ENCODE measurements at places on chromosomes 12 and 14.

DNA sequence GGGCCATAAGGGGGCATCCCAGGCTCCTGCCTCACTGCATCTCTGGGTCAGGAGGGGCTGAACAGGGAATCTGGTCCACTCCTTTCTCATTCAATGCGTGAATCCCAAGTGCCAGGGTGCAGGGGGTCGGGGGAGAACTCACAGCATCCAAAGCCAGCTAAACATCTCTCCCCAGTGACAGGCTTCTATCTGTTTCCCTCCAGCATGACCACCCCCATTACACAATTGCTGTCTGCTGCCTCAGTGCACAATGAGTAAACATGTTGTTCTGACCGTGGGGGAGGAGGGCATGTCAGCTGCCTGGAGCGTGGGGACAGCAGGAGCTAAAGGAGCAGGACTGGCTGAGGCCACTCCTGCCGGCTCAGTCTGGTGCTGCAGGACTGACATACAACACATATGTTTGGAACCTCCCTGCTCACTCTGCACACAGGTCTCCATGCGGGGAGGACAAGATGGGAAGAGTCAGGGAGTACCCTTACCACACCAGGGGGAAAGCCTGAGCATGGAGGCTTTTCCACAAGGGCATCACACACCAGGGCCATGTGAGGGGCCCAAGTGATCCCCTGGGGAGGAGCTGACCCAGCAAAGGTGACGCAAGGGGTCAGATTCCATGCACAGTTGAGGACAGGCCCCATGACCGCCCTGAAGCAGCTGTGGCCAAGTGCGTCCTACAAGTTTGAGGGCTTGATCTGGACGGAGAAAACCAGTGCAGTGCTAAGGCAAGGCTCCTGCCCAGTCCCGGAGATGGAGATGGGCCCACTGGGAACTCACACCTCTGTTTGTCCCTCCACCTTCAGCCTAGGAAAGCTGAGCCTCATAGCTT lies 1.4 kb downstream of the TNS2 start:
- peak; percentile 37 for DNase-seq

GRCh38 chr14:81819344-81819743 lies 285.7 kb upstream of the SEL1L start:
- no peak for DNase-seq

GRCh38 chr12:46494424-46494823 lies 121.9 kb upstream of the SLC38A2 start:
- DNase-seq = peak; percentile 86

DNA sequence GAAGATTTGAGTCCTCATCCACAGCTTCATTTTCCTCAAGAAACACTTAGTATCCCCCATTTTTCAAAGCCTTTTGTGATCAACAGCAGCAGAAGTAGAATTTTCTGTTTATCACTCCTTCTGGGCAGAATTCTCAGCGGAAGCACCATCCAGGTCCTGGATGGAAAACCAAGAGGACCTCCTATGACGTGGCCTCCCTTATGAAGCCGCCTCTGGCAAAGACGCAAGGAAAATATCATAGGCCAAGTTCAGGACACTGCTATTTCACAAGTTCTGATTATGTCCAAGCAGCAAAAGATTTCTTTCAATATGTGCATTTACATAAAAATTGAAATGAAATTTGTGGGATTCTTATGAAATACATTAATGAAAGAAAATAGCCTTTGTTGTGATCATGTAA lies 315.0 kb downstream of the SEC23A start:
- DNase-seq = no peak

DNA sequence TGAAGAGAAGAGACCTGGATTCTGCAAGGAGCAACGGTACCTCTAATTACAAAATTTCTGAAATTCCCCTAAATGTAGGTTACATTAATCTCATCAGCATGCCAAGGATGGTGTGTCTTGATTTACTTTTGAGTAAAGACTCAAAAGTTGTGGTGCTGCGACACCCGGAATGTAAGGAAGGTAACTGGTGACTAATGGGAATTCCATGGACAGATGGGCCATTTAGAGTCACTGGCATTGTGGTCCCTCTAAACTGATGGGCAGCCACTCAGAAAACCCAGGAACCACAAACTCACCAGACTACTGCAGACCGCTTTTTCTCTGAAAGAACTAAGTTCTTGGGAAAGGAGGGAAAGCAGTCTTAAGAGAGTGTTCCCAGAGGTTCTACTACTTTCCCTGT lies 32.8 kb downstream of the GRIN2B start:
- no peak for DNase-seq

- DNase-seq = no peak
Measured at GRCh38 chr14:33949411-33949893, 1.4 kb downstream of the EGLN3 start.

GRCh38 chr14:105163040-105163742 lies 5.4 kb downstream of the JAG2 start:
- DNase-seq = no peak

GRCh38 chr14:26255213-26255612 lies 342.6 kb downstream of the NOVA1 start:
- DNase-seq = peak; percentile 24

GRCh38 chr14:70934084-70934483 lies 26.8 kb downstream of the PCNX1 start:
- no peak for DNase-seq

DNA sequence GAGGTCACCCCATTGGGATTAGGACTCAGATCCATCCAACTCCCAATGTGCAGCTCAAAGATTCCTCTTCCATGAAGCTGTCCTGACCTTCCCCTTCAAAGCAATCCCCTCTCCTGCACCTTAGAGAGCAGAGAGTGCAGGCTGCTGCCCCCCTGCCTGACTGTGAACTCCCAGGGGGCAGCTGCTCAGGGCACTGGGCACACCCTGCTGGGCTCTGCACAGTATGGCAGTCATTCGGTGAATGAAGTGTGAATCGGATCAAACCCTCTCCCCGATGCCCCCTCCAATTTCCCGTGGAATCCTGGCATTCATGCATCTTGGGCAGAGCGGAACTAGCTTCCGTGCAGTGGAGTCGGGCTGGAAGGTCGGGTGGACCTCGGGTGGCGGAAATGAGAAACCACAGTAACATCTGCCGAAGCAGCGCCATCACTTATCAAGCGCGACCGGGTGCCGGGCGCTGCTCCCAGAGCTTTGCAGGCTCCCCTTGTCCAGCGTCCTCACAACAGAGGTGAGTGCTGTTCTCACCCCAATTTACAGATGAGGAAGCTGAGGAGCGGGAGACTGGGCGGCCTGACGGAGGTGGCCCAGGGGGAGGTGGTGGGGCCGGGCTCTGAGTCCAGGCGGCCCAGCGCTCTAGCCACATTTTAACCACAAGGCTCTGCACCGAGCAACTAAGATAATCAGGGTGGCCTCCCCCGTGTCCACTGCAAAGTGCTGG lies 14.7 kb downstream of the GALNT9 start:
- DNase-seq = no peak

GRCh38 chr12:42135259-42135814 lies 9.3 kb downstream of the GXYLT1 start:
- DNase-seq = peak; percentile 77

Measured in fibroblast of upper back skin (primary cell).